HS-5 (cell line): ENCODE measurements at places on chromosomes 7 and 10.

DNA sequence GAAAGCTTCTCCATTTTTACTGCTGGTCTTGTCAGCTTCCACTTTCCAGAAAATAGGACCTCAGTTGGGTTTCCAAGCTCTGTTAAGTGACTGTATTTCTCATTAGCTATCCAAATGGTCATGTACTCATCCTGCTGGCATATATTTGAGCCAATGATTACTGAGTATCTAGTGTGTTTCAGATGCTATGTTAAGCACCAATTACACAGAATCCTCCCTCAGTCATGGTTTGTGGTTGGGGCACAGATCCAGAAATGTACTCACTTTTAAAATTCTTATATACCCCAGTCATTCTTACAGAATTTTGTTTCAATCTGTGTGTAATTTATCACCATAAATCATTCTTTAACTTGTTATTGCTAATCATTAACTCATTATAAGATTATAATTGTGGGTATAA lies 362.3 kb upstream of the MTPN start:
- peak; percentile 49 for DNase-seq

- no peak for DNase-seq
Measured at GRCh38 chr10:5904227-5904626, 14.2 kb downstream of the FBH1 start.

GRCh38 chr7:106063692-106064091 lies 48.4 kb downstream of the SYPL1 start:
- DNase-seq, result no peak

GRCh38 chr7:157089100-157089610 lies 49.6 kb upstream of the UBE3C start:
- no peak for DNase-seq

GRCh38 chr7:28505014-28505413 lies 92.7 kb downstream of the CREB5 start:
- no peak for DNase-seq

GRCh38 chr7:17062151-17063044 lies 180.6 kb upstream of the AGR3 start:
- DNase-seq, result no peak

DNA sequence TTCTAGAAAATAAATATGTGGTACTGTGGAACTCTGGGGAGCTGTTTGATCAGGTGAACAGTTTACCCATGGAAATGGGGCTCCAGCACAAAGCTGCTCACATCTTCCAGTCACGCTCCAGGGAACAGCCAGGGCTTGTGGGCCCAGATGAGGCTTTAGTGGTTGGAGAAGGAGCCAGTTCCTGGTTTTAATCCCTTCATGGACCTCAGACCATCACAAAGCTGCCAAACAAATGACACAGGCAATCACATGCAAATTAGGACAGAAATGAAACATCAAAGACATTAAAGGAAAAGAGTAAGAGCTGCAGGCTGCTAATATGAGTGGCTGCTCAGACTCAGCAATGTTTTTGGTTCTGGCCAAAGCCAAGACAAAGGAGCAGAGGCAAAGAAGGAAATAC lies 2.2 kb upstream of the ATP6V0E2 start:
- DNase-seq, result no peak

- peak; percentile 20 for DNase-seq
Measured at GRCh38 chr7:95545007-95545615, 51.2 kb downstream of the PDK4 start.

DNA sequence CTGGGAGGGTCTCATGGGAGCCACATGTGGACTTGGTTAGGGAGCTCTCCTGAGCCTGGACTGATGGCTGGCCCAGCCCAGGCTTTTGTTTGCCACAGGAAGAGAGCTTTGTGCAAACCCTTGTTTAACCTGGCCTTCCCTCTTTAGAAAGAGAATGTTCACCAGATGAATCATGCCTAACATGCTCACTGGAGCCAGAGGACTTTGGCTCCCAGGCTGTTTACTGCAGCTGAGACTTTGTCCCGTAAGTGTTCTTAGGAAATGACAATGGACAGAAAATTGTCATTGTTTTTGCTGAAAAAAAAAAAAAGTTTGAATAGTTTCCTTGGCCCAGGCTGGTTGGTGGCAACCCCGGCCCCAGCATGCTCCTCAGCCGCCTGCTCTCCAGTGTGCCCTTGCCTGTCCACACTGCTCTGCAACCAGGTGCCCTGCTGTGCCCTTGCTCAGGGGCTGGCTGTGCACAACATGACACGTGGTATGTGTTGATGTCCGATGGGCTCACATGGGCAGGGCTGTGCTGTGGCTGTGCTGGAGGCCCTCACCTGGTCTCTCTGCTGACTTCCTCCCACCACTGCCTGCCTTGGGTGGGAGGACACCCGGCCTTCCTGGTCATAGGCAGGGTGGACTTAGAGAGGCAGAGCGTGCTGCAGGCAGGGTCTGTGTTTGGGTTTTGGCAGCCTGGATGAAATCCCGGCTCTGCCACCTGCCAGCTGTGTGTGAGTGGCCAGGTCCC lies 215.3 kb upstream of the ZNF32 start:
- peak; percentile 66 for DNase-seq

DNA sequence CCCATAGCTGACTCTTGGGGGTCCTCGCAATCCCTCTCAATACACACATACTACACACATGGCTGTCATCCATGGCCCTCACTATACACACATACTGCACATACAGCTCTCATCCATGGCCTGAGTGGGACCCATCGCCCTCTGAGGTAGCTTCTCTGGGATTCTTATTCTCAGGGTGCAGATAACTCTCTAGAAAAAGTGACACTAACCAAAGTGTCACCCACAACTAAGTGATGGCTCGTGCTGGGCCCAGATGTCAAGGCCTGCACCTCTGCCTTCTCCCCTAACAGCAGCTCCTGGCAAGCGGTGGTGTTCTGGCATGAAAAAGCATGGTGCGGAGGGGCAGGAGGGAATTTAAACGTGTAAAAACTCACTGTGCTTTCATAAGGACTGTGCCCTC lies 62.7 kb upstream of the ZPBP start:
- no peak for DNase-seq

DNA sequence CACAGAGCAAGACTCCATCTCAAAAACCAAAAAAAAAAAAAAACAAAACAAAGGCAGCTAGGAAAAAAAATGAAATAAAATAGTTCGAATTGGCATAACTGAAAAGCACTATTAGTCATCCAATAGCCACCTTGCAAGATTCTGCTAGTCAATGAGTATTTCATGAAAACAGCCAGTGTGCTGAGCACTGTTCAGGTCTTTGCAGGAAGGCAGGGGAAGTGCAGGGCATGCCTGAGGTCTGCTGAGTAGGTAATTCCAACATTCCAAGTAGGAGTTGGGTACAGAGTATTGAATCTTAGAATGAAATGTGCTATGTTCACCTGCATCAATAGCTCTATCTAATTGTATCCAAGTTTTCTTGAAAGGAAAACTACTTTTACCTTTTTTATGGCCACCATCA lies 22.9 kb downstream of the ABRAXAS2 start:
- DNase-seq, result no peak

DNA sequence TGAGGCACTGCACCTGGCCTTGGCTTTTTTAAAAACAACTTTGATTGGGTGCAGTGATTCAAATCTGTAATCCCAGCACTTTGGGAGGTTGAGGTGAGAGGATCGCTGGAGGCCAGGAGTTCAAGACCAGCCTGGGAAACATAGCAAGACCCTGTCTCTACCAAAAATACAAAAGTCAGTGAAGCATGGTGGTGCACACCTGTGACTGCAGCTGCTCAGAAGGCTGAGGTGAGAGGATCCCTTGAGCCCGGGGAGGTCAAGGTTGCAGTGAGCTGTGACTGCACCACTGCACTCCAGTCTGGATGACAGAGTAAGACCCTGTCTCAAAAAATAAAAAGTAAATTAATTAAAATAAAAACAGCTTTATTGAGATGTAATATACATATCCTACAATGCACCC lies 84.9 kb downstream of the NPTX2 start:
- no peak for DNase-seq

DNA sequence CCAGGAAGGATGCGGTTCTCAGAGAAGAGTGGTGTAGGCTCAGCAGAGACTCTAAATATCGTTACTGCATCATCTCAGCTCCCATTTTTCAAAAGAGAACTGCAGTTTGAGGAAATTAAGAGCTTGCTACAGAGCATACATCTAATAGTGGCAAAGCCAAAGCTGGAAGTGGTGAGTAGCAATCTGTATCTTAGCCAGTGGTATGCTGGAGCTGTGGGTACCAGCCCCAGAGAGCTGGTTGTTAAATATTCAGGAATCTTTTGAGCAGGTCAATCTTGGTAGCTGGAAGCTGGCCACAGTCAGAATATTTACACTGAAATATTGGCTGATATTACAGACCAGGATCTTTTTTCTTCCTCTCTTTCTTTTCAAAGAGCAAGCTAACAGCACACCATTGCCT lies 88.4 kb upstream of the STEAP1B start:
- DNase-seq, result no peak
